Right atrium auricular region (tissue), 2 donors: ENCODE measurements at places on chromosomes 3 and 15. TPM values are rescaled to one million over a fixed set of nuclear protein-coding genes. Genes with fewer than 3 reads are reported as not detected.
A peak's percentile ranks its signal among the peaks of the same experiment; 100 is the strongest.

- DNase-seq: no peak
Observed at GRCh38 chr15:71279757-71280141, 164.5 kb downstream of the THSD4 start.

DNA sequence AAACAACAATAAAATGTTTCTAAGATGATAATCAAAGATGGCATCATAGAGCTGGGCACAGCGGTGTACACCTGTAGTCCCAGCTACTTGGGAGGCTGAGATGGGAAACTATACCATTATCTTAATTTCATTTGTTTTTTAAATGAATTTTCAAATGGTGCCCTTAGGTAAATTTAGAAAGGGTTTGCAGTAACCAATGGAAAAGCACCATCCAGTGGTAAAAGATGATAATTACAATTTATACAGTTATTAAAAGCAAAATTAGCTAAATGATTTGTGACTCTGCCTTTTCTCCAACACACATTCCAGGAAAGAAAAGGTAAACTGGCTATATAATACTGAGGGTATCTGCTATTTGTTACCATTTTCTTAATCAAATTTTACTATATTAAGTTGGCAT, 14.4 kb upstream of the ANKRD28 start:
- DNase-seq: no peak

DNA sequence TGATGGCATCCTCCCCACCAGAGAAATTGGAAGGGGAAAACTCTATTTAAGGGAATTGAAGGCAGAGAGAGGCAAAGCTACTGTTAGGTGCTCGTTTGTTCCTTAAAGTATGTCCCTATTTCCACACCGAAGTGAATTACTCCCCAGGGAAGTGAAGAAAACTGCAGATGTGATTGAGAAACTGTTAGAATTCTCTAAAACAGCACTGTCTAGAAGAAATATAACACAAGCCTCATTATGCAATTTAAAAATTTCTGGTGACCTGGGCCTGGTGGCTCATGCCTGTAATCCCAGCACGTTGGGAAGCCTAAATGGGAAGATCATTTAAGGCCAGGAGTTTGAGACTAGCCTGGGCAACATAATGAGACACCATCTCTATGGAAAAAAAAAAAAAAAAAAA, 305.0 kb downstream of the SHQ1 start:
- DNase-seq: no peak

DNA sequence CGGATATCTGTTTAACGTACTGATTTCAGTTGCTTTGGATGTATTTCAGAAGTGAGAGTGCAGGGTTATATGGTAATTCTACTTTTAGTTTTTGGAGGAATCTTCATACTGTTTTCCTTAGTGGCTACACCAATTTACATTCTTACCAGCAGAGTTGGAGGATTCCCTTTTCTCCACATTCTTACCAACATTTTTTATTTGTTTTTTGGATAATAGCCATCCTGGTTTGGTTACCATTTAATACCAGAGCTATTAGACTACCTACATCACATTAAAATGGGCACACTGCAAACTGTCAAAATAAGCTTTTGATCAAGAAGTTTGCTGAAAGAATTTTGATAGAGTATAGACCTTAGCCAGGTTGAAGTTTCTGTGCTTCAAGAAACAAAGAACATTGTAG, 217.2 kb upstream of the CFAP20DC start:
- DNase-seq: no peak

DNA sequence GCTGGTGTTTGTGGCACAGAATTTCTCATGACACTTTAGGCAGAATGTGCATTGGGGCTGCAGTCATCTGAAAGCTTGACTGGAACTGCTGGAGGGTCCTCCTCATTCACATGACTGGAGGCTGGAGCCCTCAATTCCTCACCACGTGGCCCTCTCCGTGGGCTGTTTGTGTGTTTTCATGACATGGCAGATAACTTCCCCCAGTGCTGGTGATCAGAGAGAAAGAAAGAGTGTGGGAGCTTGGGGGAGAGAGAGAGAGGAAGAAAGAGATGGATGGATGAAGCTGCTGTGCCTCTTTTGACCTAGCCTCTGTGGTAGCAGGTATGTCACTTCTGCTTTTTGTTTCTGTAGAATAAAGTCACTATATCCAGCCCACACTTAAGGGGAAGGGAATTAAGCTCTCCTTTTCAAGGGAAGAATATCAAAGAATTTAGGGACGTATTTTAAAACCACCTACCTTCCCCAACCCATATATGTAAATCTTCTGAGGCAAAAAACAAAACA, 169.6 kb upstream of the IL12A start:
- DNase-seq: no peak

- DNase-seq: peak; percentile 70
Observed at GRCh38 chr15:98800437-98801233, 152.3 kb downstream of the IGF1R start.

GRCh38 chr3:150970665-150971324, 1.7 kb downstream of the CLRN1 start:
- DNase-seq: no peak

DNA sequence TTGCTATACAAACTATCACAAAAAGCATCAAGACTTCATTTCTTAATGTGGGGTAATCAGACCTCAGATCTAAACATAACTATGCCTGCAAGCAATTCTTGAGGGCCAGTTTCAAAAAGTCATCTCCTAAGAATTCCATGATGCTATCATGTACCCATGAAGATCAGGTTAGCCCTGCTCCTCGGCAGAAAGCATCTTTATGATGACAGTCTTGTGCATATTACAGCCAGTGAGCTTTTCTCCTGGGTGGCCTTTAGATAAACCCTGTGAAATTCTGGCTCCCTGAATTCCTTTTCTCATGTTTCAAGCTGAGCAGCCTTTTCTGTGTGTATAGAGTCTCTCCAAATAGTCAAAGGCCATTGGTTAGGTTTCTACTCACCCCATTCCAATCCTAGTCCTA, 201.9 kb upstream of the MCTP2 start:
- DNase-seq: no peak

DNA sequence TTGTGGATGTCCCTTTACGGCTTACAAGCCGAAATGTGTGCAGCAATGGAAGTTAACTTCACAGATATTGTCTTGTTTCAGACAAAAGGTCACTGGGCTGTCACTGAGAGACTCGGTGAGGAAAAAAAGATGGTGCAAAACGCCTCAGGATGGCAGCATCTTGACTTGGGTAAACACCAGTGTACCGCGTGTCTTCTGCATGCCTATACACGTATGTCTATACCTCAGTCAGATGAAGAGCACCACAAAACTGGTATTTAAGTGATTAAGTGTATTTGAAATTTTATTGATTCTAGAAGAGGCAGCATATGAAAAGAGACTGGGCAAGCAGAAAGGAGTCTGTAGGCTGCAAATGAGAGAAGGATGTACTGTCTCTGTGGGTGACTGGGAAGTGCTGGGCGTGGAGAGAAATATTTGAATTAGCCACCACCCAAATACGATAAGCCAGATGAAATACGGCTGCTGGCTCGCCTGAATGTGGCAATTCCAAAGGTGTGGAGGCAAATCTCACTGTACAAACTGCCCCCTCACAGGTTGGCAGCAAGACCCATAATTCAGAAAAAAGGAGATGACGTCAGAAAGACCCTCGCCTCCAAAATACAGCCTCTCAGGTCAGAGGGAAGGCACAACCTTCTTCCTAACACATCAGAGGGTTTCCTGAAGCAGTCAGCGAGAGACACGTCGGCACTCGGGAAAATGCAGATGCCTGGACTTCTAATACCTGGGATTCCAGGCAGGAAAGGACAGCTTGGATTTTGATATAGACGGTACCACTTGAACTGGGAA, 53.4 kb upstream of the NEO1 start:
- no peak for DNase-seq

GRCh38 chr15:92243227-92243626, 150.5 kb upstream of the ST8SIA2 start:
- no peak for DNase-seq

- no peak for DNase-seq
Observed at GRCh38 chr15:100311154-100311625, 30.6 kb downstream of the ADAMTS17 start.

DNA sequence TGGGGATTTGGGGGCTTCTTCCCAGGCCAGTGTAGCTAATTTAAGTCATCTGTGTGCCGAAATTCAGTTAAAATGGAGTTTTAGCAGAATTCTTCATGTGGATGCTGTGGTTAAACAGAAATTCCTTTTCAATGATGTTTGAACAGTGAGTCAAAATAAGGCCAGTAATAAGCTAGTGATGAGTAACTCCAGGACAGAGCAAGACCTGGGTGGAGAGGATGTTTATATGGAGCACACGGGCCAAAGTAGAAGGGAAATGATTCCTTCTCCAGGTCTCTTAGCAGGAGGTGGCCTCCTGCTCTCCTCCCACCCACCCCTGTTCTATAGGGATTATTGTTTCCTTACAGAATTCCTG, 31.9 kb upstream of the UACA start:
- DNase-seq: no peak

DNA sequence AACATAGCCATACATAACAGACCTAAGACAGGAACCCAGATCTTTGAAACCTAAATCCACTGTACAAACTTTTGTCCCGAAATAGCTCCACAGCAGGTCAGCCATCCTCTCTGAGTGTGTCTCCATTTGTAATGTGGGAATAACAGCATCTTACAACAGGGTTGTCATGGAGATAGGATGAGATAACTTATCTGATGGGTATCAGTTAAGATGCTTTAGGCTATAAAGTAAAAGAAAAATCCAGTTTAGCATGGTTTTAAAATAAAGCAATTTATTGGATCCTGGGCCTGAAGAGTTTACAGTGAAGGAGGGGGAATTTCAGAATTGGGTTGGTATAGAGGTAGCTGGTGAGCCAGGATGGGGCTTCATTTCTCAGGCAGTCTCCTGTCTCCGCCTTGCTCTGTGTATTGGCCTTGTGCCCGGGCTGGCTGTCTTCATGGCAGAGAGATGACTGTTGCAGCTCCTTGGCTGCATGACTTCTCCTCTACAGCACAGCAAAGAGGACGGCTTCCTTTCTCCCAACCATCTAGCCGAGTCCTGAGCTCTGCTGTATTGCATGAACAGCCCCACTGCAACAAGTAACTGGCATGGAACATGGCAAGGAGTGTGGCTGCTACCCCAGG, 131.9 kb upstream of the PROK2 start:
- no peak for DNase-seq

DNA sequence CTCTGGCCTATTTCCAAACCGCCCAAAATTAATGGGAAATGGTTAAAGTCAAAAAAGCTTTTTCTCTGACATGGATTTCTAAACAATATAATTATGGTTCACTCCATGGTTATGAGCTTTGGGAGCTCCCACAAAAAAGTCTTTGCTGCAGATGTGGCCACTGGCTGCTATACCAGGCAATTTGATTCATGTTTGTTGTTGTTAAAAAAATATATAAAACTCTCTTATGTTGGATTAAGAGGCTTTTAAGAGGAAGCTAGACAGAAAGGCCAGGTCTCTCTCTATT, 258.6 kb downstream of the TIGIT start:
- DNase-seq: no peak

DNA sequence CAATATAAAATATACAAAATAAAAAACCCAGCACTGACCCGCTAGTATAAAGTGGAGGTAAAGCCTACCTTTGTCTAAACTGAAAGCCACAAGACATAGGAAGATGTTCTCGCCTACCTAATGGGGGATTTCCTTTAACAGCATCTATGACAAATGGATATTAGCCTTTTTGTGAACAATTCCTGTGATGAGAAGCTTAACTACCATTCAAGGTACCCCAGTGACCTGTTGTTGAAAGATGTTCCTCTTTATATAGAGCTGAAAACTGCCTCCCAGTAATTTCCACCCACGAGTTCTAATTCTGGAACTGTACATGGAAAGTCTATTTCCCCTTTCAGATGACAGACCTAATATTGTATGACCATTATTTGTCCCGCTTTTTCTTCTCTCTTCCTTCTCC, 109.8 kb upstream of the RASGRP1 start:
- no peak for DNase-seq

- DNase-seq: no peak
Observed at GRCh38 chr15:61049028-61049427, 180.1 kb downstream of the RORA start.

GRCh38 chr3:11807686-11808085, 39.0 kb downstream of the TAMM41 start:
- DNase-seq: no peak

DNA sequence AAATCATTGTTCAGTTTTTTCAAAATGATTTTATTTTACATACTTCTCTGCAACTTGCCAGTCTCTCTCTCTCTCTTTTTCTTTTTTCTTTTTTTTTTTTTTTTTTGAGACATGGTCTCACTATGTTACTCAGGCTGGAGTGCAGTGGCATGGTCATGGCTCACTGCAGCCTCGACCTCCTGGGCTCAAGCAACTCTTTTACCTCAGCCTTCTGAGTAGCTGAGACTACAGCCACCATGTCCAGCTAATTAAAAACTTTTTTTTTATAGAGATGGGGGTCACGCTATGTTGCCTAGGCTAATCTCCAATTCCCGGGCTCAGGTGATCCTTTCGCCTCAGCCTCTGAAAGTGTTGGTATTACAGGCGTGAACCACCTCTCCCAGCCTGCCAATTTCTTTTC, 12.1 kb upstream of the ARID3B start:
- DNase-seq: no peak

- no peak for DNase-seq
Observed at GRCh38 chr3:86388820-86389219, 602.1 kb downstream of the VGLL3 start.

GRCh38 chr3:187986514-187986934, 167.4 kb upstream of the LPP start:
- no peak for DNase-seq

The GCSAM gene
- 0.12 TPM for total RNA-seq

The SPINT1 gene
- total RNA-seq: 13.0 TPM

The CLDN1 gene
- total RNA-seq: 12.7 TPM

The WDR5B gene
- 1.6 TPM for total RNA-seq

The AMT gene
- 17.6 TPM for total RNA-seq

The BSN gene
- total RNA-seq: 0.63 TPM

The SCN11A gene
- total RNA-seq: 0.07 TPM

The GOLGA8J gene
- total RNA-seq: not detected

The PLA1A gene
- total RNA-seq: 6.7 TPM

The TMF1 gene
- total RNA-seq: 15.6 TPM

The THRB gene
- 7.0 TPM for total RNA-seq

The MCF2L2 gene
- 0.08 TPM for total RNA-seq

The C3orf80 gene
- total RNA-seq: 0.28 TPM

The C3orf85 gene
- not detected for total RNA-seq

The CHRNA5 gene
- total RNA-seq: 0.22 TPM

The GCNT3 gene
- total RNA-seq: not detected

The ADAMTS7 gene
- 39.2 TPM for total RNA-seq

The CACNA2D3 gene
- total RNA-seq: 17.2 TPM

The GRM2 gene
- 0.19 TPM for total RNA-seq

The SIN3A gene
- 16.0 TPM for total RNA-seq

The SPATA16 gene
- total RNA-seq: not detected

The STARD5 gene
- total RNA-seq: 2.2 TPM

The RPL14 gene
- 247 TPM for total RNA-seq
